ENCODE measurements at places on chromosomes 5 and 9.

GRCh38 chr9:130768265-130768664, 66.8 kb upstream of the ABL1 start:
- no peak for DNase-seq

- no peak for DNase-seq
Measured at GRCh38 chr9:8468045-8468637, 668.6 kb upstream of the DMAC1 start.

DNA sequence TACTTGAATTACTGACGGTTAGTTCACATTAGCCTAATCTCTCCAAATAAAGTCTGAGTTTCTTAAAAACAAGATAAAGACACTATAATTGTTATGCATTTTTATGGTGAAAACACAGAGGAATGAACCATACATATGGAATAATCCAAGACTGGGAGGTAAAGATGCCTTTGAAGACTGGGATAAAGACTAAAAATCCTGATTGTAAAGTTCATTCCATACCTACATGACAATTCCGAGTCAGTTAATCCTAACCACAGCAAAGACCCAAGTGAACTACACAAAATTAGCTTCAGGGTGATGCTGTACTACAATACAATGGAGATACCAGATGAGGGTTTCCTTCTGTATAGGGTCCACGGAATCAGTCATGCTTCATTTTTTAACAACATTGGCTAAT, 6.3 kb downstream of the AP3B1 start:
- no peak for DNase-seq

- no peak for DNase-seq
Measured at GRCh38 chr5:143749581-143750205, 62.3 kb upstream of the HMHB1 start.

DNA sequence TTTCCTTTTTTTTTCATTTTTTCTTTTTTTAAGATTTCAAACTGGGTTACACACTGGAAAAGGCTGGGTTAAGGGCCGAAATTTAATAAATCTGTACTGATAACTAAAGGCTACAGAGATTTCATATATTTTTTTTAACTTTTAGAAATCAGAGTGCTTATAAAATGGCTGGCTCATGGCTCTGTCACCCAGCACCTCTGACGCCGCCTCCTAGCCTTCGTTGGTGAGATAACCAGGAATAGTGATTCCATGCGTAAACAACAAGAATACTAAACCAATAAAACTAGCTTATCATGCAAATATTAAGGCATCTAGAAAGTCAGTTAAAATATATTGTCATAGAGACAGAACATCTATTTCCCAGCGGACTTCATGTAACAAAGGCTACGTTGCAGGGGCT, 226.4 kb downstream of the NFIB start:
- no peak for DNase-seq

- no peak for DNase-seq
Measured at GRCh38 chr9:101032426-101032825, 3.9 kb downstream of the PLPPR1 start.

DNA sequence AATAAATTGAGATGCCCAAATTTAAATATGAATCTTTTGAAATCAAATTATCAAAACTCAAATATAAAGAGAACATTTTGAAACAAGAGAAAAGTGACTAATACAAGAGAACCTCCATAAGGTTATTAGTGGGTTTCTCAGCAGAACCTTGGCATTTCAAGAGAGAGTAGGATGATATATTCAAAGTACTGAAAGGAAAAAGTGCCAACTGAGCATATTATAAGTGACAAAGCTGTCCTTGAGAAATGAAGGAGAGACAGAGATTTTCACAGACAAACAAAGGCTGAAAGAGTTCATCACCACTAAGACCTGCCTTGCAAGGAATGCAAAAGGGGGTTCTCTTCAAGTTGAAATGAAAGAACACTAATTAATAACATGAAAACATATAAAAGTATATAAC, 366.0 kb downstream of the HINT1 start:
- no peak for DNase-seq

- no peak for DNase-seq
Measured at GRCh38 chr9:121838746-121839669, 187.6 kb downstream of the DAB2IP start.

All from GM12864 (cell line).